ENCODE measurements at places on chromosomes 1 and 21.

- no peak for DNase-seq
These were observed 183.8 kb downstream of the DHRS3 start for GRCh38 chr1:12434174-12434573.

GRCh38 chr1:232987046-232987773 lies 36.8 kb downstream of the NTPCR start:
- DNase-seq: no peak

DNA sequence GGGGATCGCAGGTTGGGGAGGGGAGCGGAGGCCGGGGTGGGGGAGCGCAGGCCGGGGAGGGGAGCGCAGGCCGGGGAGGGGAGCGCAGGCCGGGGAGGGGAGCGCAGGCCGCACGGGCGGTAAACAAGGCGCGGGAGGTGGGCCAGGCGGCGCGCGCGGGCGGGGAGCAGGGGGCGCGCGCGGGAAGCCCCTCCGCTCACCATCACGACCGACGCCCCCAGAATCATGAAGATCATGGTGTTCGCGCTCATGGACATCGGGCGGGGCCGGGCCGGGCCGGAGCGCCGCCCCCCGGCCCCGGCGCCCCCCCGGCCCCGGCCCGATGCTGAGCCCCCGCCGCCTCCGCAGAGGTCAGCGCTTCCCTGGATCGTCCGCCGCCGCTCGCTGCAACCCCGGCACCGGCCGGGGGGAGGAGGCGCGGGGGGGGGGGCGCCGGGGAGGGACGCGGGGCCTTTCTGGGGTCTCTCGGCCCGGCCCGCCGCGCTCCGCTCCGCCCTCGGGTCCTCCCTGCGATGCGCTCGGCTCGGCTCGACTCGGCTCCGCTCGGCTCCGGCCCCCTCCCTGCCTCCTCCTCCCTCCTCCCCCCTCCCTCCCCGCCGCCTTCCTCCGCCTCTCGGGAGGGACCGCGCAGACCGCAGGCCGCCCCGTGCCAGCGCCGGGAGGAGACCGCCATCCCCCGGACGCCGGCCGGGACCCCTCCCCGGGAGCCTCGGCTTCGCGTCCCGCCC lies at the start of gene TMEM240:
TSS of gene TMEM240 (minus strand) at position 535 of the 728 bp plus-strand sequence. CDS start at position 257, 278 bp downstream.
- no peak for DNase-seq

- DNase-seq: no peak
These were observed 1359.0 kb upstream of the ADGRL4 start for GRCh38 chr1:80365359-80366021.

DNA sequence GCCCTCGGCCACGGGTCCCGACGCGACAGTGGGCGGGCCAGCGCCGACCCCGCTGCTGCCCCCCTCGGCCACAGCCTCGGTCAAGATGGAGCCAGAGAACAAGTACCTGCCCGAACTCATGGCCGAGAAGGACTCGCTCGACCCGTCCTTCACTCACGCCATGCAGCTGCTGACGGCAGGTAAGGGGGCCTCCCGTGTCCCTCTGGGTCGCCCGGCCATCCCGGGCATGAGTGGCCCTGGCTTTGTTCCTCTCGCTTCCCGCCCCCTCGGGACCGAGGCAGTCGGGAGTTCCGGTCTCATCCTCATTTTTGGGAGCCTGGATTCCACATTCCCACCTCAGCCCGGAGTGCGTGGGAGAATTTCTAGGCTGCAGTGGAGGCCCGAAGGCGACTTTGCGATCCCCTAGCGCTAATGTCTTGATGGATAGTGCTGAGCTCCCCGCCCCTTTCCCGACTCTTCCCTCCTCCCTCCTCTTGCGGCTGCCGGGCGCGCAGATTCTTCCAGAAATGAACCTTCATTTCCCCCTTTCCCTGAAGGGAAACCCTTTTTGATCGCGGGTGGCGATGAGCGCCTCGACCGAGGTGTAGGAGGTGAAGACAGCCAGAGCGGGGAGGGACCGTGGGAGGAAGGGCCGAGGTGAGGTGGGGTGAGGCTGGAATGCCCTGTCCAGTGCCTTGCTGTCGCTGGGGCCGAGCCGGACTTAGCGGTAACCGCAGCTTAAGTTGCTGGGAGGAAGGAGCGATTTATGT lies 705 bp downstream of the KHDRBS1 start:
- DNase-seq: peak; percentile 44

GRCh38 chr1:155309423-155310021 lies 856 bp downstream of the FDPS start:
- peak; percentile 48 for DNase-seq

GRCh38 chr1:221517961-221518360 lies 223.9 kb downstream of the DUSP10 start:
- no peak for DNase-seq

DNA sequence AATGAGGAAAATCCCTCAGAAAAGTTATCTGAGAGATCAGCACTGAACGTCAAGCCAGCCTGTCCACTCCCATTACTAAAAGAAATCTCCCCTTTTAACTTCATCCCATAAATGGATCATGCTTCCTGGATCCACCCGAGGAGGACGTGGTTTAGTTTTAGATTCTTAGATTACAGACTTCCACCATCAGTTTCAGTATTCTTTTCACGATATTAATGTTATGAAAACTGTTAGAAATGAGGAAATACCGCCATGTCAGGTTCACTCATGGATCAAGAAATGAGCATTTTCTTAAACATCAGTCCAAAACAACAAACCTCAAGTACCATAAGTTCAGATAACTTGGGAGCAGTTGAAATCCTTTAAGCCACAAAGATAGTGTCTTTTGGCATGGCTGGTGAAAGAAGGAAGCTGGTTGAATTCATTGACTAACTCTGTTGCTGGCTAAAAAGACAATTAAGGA lies 49.8 kb downstream of the NFIA start:
- no peak for DNase-seq

- DNase-seq: no peak
These were observed 9.1 kb upstream of the SPRR4 start for GRCh38 chr1:152961226-152961891.

GRCh38 chr1:147700042-147701006 lies 30.0 kb upstream of the ACP6 start:
- peak; percentile 79 for DNase-seq

DNA sequence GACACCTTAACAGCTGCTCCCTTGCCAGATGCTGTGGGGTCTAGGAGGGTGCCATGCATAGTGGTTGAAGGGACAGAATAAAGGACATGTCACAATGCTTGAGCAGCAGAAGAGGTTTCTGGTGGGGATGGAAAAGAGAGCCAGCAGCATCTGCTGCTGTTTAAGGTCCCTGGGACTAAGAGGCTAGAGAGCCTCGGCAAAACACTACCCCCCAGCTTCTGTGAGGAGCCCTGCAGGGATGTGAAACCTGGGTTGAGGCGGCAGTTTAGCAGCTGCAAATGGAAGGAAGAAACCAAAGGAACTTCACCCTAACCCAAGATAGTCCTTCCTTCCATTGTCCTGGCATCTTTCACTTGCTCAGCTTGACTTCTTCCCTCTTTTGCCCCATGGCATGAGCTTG lies 39.4 kb downstream of the PLXNA2 start:
- no peak for DNase-seq

DNA sequence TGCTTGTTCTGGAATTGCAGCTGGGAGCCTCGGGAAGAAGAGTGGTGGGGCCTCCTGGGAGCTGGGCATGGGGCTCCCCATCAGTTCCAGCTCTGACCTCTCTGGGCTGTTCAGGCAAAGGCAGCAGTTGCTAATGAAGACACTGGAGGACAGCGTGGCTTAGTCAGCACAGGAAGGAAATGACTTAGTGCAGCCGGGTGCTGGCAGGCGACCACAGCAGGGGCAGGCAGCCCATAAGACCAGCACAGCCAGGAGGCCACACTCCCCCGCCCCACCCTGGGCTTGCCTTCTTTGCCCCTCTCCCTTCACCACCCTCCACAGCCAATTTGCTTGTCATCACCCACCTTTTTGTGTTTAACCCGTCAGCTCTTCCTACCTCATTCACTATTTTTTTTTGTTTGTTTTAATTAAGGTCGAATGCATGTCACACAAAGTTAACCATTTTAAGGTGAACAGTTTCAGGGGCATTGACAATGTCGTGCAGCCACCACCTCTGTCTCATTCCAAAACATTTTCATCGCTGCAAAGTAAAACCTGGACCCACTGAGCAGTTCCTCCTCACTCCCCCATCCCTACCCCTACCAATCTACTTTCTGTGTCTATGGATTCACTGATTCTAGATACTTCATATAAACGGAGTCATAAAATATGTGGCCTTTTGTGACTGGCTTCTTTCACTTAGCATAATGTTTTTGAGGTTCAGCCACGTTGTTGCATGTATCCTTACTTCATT lies 10.9 kb downstream of the OLIG2 start:
- no peak for DNase-seq

DNA sequence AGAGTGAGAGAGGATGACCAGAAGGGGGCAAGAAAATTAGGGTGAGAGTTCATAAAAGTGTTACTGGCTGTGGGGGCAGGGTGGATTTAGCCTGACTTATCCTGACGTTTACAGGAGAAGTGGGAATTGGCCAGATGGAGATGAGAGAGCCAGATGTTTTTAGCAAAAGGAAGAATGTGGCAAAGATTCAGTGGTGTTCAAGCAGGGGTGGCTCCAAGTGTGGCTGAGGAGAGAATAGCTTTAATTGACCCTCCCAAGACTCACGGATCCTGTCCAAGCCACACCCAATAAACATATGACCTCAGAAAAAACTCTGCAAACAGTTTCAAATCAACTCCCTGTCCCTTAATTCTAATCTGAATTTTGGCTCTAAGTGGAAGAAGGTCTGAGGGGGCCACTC lies 35.2 kb upstream of the EDEM3 start:
- no peak for DNase-seq

DNA sequence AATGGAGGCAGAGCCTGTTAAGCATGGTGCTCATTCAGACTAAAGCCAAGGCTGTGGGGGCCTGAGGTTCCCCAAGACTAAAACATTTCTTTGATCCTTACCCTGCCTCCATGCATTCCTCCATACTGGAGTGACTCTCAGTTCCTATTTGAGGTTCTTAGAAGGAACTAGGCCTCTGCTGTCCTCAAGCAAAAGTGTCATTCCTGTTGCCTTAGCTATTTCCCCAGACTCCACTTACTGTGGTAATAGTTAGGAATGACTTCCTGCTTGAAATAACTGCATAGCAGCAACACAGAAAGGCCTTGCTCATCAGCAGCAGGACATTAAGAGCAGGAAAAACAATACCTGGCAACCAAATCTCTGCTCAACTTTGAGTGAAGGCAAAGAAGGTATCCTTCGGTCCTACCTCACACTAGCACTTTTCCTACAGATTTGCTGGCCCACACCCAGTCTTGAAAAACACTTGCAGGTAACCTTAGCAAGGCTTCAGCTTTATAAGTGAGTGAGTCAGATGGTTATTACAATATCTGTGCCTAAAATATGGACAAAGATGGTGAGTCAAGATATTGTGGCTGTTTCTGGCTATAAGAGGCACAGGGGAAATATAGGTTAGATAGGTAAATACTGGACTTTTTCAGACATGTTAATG lies 14.8 kb downstream of the LRRC41 start:
- DNase-seq: no peak

GRCh38 chr1:19651141-19651737 lies 7.1 kb downstream of the NBL1 start:
- DNase-seq: no peak

DNA sequence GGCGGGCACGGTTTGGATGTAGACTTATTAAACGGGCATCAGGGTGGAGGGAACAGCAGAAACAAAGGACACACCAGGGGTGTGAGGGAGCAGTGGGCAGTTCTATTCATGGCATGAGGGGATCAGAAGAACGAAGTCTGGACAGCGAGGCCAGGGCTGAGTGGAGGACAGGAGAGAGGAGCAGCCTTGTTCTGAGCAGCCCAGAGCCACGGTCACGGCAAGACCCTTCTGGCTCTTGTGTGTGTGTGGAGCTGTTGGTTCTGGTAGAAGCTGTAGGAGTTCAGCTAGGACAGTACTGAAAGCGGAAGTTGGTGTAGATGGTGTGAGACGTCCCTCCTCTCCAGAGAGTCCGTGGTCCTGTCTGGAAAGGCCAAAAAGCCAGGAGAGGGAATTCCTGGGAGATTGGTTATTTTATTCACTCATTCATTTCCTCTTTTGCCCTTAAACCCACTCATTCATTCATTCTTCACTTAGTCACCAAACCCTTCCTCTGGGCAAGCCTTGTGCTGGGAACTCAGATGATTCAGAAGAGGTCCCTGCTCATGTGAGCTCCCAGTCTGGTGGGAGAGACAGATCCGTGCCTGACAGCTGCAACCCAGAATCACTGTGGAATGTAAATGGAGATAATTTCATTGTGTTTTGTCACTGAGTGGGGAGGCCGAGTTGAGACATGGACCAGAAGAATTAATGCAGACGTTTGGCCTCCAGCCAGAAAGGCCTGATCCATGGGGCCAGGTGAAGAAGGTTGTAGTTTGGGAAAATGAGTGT lies 4.1 kb upstream of the ACOT11 start:
- no peak for DNase-seq

DNA sequence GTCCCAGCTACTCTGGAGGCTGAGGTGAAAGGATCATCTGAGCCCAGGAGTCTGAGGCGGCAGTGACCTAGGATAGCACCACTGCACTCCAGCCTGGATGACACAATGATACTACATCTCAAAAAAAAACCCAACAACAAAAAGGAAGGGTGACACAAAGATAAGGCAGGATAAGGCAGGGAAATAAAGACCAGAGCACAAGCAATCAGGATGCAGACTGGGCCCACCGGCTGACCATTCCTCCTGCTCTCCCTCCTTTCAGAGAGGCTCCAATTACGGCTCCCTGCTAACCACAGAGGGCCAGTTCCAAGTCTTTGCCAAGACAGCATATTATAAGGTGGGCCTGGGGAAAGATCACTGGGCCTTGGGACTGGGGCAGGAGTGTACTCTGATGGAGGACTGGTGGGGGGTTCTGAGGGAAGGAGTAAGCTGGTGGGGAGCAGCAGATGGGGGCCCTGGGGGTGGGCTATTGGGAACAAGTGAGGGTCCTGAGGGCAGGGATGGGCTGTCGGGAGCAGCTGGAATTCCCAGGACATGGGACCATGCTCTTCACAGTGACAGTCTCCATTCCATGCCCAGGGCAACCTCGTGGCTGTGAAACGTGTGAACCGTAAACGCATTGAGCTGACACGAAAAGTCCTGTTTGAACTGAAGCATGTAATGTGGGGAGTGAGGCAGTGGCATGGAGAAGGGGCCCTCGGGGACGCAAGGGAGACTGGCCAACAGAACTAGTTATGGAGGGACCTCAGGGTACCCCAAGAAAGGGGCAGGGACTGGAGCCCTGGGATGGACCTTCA lies 7.3 kb downstream of the NPR1 start:
- no peak for DNase-seq

DNA sequence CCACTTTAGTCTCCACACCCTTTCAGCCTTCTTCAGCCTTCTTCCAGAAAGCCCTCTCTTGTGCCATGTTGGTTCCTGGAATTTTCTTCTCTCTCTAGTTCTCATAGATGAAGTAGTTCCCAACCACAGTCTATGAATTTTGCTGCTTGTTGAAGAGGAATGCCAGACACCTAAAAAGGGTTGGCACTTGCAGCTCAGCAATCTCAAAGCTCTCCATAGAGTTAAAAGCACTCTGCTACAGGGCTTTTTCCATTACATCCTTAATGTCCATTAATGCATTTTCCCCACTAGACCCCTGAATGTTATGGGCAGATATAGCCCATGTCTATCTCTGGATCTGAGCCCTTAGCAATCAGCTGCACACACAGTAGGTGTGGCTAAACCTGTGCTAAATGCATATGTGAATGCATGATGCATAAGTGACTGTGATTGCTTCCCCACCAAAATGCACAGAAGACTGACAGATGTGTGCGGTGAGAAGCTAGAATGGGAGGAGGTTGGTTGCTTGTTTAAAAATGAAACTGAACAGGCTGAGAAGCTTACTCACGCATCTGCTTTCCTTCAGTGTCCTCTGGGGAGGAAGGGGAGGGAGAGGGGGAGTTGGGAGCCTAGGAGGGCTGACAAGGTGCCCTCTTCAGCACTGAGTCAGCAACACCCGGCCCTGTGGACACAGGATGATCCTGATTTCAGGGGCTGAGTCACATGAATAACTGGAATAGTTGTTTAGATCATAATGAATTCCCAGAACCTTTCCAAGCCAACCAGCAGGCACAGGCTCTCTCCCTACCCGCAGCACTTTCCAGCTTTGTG lies 146.1 kb upstream of the FGGY start:
- DNase-seq: no peak
